ENCODE measurements at places on chromosomes 1 and 21. TPM values are rescaled to one million over a fixed set of nuclear protein-coding genes. Genes with fewer than 3 reads are reported as not detected.

GRCh38 chr1:234643111-234643849 lies 33.3 kb upstream of the IRF2BP2 start:
- DNase-seq, result no peak

DNA sequence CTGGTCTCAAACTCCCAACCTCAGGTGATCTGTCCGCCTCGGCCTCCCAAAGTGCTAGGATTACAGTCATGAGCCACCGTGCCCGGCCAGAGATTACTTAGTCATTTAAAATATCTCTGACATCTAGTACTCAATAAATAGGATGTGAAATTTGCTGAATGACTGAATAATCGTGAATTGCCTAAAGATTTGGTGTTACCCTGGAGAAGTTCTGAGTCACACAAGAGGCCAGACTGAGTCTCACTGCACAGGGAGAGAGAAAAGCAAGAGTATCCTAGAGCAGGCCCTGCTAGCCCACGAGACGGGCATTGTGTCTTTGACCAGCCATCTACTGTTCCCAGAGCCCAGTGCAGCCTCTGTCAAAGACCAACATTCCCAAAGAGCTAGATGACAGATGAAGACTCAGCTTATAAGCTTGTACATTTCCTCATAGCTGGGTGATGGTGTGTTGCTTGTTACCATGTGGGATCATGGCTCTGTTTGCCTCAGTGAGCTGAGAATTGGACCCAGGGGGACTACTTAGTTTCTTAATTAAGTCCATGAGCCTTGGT lies 5.6 kb upstream of the EIF4G3 start:
- DNase-seq, result no peak

DNA sequence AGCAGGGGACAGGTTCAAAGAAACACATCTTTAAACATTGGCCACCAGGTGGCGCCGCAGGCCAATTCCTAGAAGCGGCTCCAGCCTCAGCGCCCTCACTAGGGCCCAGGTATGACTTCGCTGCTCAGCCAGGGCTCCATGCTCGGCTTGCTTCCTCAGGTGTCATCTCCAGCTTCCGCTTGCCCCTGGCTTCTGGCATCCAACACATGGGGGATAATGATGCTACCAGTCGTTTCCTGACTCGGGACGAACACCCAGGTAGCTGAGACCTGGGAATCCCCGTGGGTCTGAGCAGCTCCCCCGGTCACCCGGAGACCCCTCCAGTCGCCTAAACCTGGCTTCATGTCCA lies 8.5 kb upstream of the MEX3A start:
- peak; percentile 76 for DNase-seq

- DNase-seq, result no peak
Observed at GRCh38 chr1:181106022-181106312, 17.5 kb downstream of the IER5 start.

GRCh38 chr1:154806333-154806732 lies 63.7 kb downstream of the KCNN3 start:
- no peak for DNase-seq

GRCh38 chr21:42674351-42674940 lies 21.0 kb downstream of the PDE9A start:
- DNase-seq, result peak; percentile 79

DNA sequence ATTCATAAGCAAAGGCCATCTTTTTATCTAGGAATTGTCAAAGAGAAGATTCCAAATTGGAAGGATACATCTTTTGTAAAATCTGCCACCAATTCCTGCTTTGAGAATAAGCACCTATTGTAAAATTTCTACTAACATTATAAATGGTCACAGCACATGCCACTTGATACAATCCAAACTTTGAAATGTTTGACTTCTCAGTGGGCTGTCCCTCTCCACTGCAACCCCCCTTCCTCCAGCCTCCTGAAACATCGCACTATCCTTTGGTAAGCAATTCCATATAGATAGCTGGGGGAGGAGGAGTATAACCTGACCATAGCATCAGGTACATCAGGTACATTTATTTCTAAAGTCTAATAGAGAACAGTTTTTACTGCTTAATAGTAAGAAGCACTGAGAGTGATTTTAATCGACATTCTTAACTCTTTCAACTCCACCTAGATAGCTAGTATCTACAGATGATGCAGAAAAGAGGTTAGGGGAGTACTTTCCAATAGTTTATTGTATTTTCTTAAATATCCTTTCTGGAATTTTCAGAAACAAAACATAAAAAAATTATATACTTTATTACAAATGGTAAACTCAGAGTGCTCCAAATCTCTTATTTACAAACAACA lies 2.9 kb downstream of the JUN start:
- DNase-seq, result no peak

Gene TLR5
- 3.1 TPM for polyA plus RNA-seq

Gene VAV3
- polyA plus RNA-seq, result 6.4 TPM

Gene CELA2A
- polyA plus RNA-seq, result not detected

Gene ZFP69B
- 11.5 TPM for polyA plus RNA-seq

Gene OR2L5
- not detected for polyA plus RNA-seq

Gene CD247
- polyA plus RNA-seq, result 1.2 TPM

Gene LAD1
- 0.40 TPM for polyA plus RNA-seq

Data from spinal cord (tissue), 10 donors.